ENCODE measurements at places on chromosomes 4 and X.

DNA sequence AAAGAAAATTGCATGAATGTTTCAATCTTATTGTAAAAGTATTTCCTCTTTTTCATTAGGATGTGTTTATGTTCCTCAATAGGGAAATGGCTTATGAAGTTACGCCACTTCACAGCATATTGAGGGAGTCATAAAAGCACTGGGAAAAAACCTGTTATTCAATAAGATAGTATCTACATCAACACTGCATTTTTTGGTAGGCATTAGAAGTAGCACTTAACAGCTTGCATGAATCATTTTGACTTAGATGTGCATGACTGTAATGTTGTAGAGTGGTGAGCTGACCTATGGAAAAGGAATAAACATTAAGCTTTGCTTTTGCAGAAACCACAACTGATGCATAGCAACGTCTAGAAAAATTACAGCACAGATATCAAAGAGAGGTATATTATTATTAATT is 111.2 kb upstream of the GRXCR1 start:
- DNase-seq = no peak

- no peak for DNase-seq
Measured at GRCh38 chr4:14284578-14284977, 657.1 kb upstream of the BOD1L1 start.

DNA sequence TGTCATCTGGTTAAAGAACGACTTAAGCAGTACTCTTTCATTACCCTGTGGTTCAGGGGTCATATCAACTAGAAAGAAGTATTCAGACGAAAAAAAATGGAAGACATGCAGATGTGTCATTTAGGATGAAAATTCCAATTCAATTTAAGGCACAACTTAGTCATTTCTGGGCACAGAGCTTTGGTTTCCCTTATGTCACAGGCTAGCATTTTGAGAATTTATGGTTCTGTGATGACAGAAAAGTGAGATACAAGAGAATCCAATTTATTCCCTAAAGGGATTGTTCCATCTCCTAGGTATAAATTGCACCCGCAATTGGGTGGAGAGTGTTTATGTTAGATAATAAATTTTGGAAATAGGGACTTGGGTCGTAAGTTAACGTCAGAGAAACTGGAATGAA is 306.6 kb downstream of the STK32B start:
- no peak for DNase-seq

DNA sequence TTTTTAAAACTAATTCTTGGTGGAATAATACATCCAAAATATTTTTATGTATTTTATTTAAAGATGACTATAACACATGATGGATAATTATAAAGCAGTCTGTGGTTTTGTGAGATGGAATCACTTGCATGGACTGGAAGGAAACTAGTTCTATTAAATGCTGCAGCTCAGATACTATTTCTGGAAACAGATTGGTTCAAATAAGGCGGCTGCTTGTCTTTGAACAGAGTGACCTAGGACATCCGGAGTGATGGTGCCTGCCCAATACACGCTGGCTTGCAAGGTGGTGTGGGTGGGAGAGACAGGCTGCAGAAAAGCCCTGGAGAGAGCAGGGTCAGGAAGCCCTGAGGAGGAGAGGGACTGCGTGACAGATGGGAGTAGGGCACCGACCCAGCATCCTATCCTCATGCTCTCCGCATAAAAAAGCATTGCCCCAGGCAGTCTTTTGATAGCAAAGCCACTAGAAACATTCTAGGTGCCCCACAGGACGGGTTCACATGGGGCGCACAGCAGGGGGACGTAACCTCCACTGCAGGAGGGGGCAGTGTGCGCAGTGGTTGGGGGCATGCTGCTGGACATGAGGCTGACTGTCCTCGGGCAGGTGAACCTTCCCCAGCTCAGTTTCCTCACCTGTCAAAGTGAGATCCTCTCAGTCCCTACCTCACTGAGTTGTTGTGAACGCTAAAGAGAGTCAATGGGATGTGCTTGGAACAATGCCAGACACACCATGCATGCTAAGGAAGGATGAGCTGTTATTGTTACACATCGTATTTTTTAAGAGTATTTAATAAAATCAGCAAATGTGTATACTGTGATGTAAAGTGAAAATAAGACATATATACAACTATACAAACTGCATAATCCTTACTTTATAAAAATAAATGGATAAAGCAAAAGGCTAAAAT is 71.3 kb downstream of the EVC2 start:
- DNase-seq = no peak

GRCh38 chrX:47563801-47564315 is 2.9 kb downstream of the ARAF start:
- no peak for DNase-seq

GRCh38 chr4:80011636-80012236 is 61.3 kb downstream of the ANTXR2 start:
- DNase-seq = no peak

DNA sequence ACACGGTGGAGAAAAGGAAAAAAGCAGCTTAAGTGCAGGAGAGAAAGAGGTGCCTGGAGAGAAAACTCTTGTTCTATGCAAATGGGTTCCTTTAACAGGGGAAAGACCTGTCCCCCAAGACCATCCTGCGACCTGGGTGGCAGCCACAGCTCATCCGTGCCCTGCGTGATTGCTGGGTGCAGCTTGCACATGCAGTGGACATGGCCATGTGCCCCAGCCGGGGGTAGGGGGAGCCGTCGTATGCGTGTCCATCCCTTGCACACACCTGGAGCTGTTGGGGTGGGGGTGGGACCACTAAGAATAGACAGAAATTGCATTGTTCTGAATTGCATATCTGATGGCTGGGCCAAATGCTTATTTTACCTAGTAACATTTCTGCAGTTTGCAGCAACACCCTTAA is 171.9 kb downstream of the GUCY2F start:
- DNase-seq = no peak

- DNase-seq = no peak
Measured at GRCh38 chr4:106541253-106541652, 172.7 kb upstream of the GIMD1 start.

DNA sequence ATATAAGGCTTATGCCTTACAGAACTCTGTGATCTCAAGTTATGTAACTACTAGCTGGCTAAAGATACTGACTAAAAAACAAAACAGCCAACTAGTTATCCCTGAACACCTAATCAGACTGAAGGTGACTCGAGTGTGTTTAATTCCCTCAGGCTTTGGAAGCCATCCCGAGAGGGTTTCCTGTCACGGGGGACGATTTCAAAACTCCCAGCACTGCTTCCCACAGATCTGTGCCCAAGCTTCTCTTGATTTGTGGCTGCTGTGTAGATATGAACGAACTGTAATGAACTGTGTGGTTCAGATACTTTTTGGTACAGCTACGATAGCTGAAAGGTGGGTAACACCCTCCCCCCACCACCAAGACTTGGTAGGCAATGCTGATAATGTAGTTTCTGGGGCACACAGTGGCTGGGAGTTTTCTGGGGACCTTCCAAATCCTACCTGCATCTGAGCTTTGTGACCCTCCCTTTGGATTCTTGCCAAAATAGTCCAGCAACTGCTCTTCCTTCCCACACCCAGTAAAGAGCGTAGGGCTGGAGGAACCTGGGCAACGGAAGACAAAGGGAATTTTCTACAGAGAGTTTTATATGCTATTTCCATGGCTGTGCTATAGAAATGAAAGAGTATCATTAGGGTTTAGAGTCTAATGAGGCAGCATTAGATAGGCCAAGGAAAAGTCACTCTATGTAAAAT is 148.8 kb downstream of the MGST2 start:
- no peak for DNase-seq

DNA sequence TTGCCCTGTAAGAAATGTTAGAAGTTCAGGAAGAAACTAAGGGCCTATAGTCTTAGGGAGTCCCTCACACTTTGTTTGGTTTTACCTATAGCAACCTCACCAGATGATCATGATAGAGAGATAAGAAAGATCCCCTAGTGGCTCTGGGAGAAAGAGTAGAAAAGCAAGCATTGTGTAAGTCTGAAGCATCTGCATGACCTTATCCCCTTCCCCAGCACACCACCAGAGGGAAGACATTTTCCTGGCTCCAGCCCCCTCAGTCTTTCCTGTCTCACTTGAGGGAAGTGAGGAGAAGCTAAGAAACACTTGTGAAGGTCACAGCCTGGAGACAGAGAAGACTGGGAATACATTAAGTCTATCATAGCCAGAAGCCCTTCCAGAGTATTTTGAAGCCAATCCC is 154.0 kb downstream of the EVC2 start:
- no peak for DNase-seq

GRCh38 chr4:109821185-109821584 is 5.6 kb downstream of the GAR1 start:
- DNase-seq = no peak

GRCh38 chrX:68939868-68940267 is 111.0 kb downstream of the EFNB1 start:
- DNase-seq = no peak

- DNase-seq = no peak
Measured at GRCh38 chrX:43707812-43708548, 51.9 kb downstream of the MAOA start.

GRCh38 chr4:153573881-153574802 is 108.0 kb downstream of the TMEM131L start:
- DNase-seq = no peak

- no peak for DNase-seq
Measured at GRCh38 chr4:15521442-15522039, 51.9 kb downstream of the CC2D2A start.

- DNase-seq = no peak
Measured at GRCh38 chrX:16604337-16604736, 45.6 kb upstream of the S100G start.

- DNase-seq = no peak
Measured at GRCh38 chr4:143489106-143489505, 24.4 kb upstream of the SMARCA5 start.

GRCh38 chr4:85724791-85725563 is 250.0 kb downstream of the ARHGAP24 start:
- DNase-seq = no peak

- DNase-seq = no peak
Measured at GRCh38 chr4:140308366-140309123, 64.9 kb upstream of the SCOC start.

DNA sequence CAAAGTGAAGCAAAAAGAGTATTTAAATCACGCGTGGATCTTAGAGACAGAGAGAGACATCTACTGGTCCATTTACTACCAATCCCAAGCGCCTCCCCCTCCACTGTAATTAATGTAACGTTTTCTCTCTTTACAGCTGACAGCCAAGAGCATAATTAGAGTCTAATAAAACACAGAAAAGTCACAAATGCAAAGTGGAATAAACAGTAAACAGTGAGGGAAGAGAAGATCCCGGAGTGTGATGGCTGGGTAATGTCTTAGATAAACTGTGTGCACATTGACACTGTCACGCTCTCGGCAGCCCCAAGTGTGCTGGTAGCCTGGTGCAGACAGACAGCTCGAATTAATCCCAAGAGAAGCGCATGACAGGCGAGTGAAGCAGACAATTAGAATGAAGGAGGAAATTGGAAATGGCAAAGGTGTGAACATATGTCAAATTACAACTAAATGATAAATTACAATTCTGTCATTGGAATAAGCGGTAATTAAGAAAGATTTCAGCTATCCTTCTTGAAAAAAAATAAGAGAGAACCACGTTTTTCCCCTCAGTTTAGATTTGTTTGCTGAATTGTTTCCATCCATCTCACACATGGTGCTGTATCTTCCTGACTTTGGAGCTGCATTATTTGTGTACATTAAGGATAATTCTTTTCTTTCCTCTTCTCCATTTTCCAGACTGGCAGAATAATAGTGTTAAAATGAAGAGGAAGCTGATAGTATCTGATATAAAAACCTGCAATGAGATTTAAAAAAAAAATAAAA is 100.1 kb downstream of the CXXC4 start:
- DNase-seq = peak; percentile 22

DNA sequence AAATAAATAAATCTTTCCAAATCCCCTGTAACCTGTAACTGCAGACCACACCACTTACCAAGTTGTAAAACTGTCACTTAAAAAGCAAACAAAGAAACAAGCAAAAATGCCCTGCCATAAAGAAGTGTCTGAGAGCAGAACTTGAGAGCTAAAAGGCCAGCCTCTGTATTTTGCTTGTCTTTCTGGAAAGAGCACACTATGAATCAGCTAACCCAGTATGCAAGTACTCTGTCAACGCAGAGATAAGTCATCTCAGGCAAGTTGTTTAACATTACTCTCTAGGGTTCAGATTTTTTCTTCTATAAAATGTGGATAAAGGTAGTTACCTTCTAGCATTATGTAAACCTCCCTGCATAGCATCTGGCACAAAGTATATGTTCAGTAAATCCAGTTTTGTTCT is 134.8 kb downstream of the HS3ST1 start:
- DNase-seq = no peak

- DNase-seq = no peak
Measured at GRCh38 chr4:151459375-151459774, 50.4 kb downstream of the FHIP1A start.

GRCh38 chr4:76716020-76716419 is 181.9 kb downstream of the SOWAHB start:
- DNase-seq = no peak

DNA sequence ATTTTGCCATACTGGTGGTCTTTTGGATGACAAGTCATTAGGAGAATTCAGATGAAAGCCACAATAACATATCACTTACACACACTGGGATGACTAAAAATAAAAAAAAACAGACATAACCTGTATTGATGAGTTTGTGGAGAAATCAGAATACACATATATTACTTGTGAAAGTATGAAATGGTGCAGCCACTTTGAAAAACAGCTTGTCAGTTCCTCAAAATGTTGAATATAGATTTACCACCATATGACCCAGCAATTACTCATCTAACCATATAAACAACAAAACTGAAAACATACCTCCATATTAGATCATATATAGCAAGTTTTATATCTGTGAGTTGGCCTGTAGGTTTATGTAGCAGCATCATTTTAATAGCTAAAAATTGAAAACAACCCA is 608.7 kb downstream of the TLL1 start:
- DNase-seq = no peak

DNA sequence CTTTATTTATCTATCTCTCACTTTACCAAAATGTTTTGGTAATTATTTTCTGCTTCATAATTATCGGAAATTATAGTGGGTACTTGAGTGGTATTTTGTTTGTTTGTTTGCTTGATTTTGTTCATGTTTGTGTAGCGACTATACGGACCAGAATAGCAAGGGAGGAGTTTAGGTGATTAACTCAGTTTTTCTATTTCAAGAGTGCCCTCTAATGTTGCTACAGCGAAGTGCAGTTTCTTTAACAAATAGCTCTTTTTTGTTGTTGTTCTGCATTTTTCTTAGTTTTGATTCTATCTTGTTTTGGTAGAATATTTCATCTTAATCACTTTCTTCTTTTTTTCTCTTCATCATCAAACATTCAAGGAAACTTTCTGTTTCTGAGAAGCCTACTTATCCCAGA is 40.8 kb upstream of the QRFPR start:
- no peak for DNase-seq

GRCh38 chrX:19772096-19772821 is 115.1 kb downstream of the SH3KBP1 start:
- DNase-seq = no peak

GRCh38 chr4:18397681-18398390 is 376.3 kb upstream of the LCORL start:
- DNase-seq = no peak

GRCh38 chr4:48271626-48272025 is 2.0 kb upstream of the TEC start:
- DNase-seq = no peak

GRCh38 chrX:21959362-21960051 is 19.0 kb downstream of the SMS start:
- no peak for DNase-seq

GRCh38 chr4:127364397-127364796 is 268.4 kb upstream of the INTU start:
- no peak for DNase-seq

GRCh38 chr4:14984448-14984847 is 17.8 kb upstream of the CPEB2 start:
- DNase-seq = no peak

GRCh38 chr4:176340871-176341685 is 21.3 kb downstream of the SPCS3 start:
- DNase-seq = no peak

Data from nucleus accumbens (tissue), 56 donors.